ENCODE measurements at places on chromosomes 11 and 22. TPM values are rescaled to one million over a fixed set of nuclear protein-coding genes. Genes with fewer than 3 reads are reported as not detected.

DNA sequence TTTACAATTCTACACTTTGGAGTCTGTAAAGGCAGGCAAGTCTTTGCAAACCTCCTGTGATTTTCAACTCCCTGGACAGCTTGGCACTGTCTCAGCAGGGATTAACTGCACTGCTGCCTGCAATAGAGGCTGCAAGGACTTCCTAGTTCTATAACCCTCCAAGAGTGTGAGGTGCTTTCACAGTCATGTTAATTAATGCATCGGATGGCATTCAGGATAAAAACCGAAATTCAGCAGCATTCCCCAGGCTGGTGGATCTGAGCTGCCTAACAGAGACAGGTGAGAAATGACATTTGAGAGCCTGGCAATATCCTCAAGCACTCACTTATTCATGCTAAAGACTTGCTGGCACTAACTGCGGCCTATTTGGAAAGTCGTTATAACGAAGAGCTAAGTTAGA lies 85.0 kb downstream of the LARGE1 start:
- no peaks in the 10 kb centered on the region for H3K4me1 ChIP-seq
- DNase-seq = no peak
- no peaks in the 10 kb centered on the region for H3K36me3 ChIP-seq
- no peaks in the 10 kb centered on the region for H3K27me3 ChIP-seq

GRCh38 chr11:130420478-130421198 lies 7.8 kb downstream of the ADAMTS8 start:
- no peak for DNase-seq
- no peaks in the 10 kb centered on the region for H3K4me1 ChIP-seq
- no peaks in the 10 kb centered on the region for H3K36me3 ChIP-seq
- H3K27ac ChIP-seq = no peak overlapping the region
- no peak overlapping the region for H3K4me3 ChIP-seq

GRCh38 chr11:124394408-124394807 lies 4.4 kb downstream of the OR8B3 start:
- no peaks in the 10 kb centered on the region for H3K4me1 ChIP-seq
- H3K27ac ChIP-seq = no peak overlapping the region
- DNase-seq = peak; percentile 64
- H3K36me3 ChIP-seq = no peaks in the 10 kb centered on the region
- no peaks in the 10 kb centered on the region for H3K27me3 ChIP-seq
- H3K4me3 ChIP-seq = no peak overlapping the region

- H3K27me3 ChIP-seq = no peaks in the 10 kb centered on the region
- peak overlapping the region; percentile 87 for H3K27ac ChIP-seq
- H3K36me3 ChIP-seq = no peaks in the 10 kb centered on the region
- H3K4me1 ChIP-seq = peaks cover 10% of the 10 kb centered on the region
- peak overlapping the region; percentile 92 for H3K4me3 ChIP-seq
- peak; percentile 83 for DNase-seq
Observed at GRCh38 chr11:44066732-44067141, 667 bp downstream of the ACCS start.

- peak overlapping the region; percentile 89 for H3K4me3 ChIP-seq
- DNase-seq = no peak
- H3K27ac ChIP-seq = peak overlapping the region; percentile 100
Observed at GRCh38 chr11:58576887-58577471, 1.3 kb upstream of the LPXN start.

Gene HORMAD2
- under 0.01 TPM for total RNA-seq

Gene PHETA2
- total RNA-seq = 23.9 TPM

Gene RIMBP3C
- total RNA-seq = 0.29 TPM

Gene CRYBA4
- not detected for total RNA-seq

Gene MUC15
- not detected for total RNA-seq

Gene DMC1
- total RNA-seq = 3.3 TPM

Gene SLC22A6
- not detected for total RNA-seq

Gene YAP1
- total RNA-seq = 156 TPM
